ENCODE measurements at places on chromosomes 2 and 18.

- no peak for DNase-seq
Measured at GRCh38 chr2:21358976-21359375, 235.2 kb downstream of the TDRD15 start.

DNA sequence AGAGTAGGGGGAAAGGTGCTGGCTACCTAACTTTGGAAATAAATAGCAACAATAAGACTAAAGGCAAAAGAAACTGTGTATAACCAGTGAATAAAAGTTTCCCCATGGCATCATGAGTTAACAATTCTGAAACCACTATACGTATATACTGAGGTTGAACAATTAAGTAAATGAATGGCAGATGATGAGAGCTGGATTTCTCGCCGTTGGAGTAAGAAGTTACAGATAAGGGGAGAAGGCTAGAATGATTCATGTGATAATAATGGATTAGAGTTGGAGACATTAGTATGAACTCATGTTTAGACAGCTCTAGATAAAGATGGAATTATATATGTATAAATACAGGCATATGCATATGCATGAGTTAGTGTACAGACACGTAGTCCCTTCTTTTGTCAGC is 152.7 kb downstream of the UBR3 start:
- no peak for DNase-seq

DNA sequence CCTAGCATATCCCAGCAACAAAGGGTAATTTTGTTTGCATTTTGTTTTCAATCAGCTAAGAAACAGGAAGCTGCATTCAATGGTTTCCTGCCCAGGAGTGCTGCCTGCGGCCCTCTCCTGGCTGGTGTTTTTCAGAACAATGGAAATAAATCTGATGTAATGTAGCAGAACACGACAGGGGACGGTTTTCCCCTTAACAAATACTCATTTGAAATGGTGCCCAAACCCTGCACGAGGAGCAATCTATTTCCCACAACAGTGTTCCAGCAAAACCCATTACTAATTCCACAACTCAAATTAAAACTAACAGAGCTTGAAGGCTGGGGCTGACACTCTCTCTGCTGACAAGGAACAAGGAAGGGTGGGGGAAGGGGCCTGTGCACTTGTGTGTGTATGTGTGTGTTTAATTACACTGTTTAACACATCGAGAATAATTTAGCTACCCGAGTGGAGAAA is 8.7 kb downstream of the CAPN13 start:
- DNase-seq = no peak

DNA sequence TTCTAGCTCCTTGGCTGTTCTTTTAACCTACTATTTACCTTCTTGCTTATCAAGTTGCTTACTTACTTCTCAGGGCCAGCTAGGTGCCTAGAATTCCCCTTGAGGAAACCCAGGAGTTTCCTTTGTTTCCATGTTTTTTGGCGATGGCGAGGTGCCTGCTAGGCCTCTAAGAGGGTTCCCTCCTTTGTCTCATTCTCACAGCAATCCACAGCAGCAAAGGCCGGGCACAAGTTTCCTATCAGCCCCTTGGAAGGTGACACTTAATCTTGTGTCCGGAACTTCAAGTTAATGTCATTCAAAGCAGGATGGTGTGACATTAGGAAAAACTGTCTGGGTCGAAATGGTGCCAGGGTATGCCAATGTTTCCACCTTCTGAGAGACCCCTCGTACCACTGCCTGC is 101.9 kb upstream of the EPC2 start:
- no peak for DNase-seq

DNA sequence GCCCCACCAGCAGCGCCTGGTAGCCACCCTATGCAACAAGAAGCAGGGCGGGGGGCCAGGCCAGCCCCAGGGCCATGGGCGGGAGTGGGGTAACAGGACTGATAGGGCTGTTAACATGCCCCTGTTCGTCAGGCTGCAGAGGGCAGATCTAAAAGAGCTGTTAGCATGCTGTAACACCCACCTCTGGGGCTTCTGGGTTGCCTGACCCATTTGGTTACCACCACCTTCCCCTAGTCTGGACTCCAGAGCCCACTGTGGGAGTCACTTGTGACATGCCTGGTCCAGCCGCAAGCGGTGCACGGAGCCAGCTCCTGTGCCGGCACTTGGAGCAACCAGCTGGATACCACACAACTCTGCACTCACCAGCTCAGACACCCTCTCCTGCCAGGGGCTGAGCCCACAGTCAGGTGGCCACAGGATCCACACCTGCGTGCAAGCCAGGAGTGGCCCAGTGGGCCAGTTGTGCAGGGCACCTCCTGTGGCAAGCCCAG is 2.1 kb downstream of the METTL8 start:
- DNase-seq = no peak

- no peak for DNase-seq
Measured at GRCh38 chr2:211455216-211455841, 898.9 kb downstream of the CPS1 start.

DNA sequence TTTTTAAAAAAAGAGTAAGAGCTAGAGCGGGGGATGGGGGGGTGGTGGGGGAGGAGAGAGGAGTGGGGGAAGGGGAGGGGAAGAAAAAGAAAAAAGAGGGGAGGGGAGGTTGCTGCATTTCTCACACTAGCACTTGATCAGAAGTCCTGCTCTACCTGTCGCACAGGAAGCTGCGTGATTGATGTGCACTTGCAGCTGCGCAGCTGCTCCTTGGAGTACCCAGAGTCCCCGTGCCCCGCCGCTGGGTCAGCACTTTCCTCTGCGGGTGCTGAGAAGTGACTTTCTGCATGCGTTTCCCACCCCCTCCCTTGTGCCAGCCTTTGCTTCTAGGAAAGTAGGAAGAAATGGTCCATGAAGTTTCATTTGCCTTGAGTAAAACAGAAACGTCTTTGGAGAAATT is 297.3 kb downstream of the ETAA1 start:
- DNase-seq = no peak

DNA sequence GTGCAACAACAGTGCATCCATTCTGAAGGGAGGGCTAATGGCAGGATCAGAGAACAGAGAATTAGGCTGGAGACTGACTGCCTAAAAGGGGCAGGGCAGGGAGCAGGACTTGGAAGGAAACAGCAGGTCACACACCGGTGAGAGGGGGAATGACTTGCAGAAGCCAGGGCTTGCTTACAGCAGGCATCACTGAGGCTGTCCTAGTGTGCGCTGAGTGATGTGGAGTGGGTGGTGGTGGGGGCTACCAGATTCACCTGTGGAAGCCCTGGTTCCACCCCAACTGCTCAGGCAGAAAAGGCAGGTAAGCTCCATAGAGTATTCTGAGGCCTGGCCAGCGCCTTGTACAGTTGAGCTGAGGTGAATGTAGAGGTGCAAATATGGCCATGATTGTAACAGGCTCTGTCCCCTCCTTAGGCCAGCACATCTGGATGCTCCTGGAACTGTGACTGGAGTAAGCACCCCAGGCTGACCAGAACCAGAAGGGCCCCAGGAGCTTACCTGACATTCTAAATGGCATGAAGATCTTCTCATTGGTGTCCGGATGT is 49.4 kb downstream of the SFXN5 start:
- no peak for DNase-seq

- DNase-seq = no peak
Measured at GRCh38 chr2:240572141-240573031, 4.1 kb downstream of the RNPEPL1 start.

DNA sequence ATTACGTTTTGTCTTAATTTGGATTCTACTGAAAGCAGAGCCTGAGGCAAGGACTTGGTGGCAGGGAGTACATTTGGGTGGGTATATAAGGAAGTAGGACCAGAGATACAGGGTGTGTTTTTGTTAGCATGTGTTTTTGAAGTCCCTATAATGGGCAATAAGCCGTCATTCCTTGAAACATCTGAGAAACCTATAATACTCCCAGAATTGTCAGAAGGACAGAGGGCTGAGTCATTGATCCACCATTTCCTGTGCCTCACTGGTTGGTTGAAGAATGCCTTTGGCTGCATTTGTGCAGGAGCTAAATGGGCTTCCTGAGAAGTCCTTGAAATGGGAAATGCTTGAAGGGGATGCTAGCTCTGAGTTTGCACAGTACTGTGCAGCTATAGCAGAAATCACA is 281.8 kb upstream of the ZEB2 start:
- no peak for DNase-seq

DNA sequence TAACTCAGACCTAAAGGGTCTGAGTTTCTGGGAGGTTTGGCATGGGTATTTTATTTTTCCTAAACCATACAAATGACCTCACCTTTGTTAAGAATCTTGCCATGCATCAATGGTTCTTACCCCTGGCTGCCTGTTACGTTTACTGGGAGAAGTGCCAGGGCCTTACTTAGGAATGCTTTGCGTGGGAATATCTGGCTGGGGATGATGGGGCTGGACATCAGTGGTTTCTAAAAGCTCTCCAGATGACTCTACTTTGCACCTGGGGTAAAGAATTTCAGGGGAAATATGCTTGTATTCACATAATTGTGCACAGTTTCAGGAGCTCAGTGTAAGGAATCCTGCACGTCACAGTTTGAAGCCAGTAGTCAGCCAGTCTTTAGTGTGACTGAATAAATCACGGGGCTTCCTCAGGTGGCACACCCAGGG is 18.2 kb upstream of the DAW1 start:
- no peak for DNase-seq

GRCh38 chr2:64988420-64989125 is 626 bp upstream of the SLC1A4 start:
- DNase-seq = peak; percentile 59

GRCh38 chr2:177352441-177353186 is 40.0 kb upstream of the AGPS start:
- no peak for DNase-seq

- DNase-seq = no peak
Measured at GRCh38 chr2:74930811-74931486, 27.5 kb upstream of the POLE4 start.

DNA sequence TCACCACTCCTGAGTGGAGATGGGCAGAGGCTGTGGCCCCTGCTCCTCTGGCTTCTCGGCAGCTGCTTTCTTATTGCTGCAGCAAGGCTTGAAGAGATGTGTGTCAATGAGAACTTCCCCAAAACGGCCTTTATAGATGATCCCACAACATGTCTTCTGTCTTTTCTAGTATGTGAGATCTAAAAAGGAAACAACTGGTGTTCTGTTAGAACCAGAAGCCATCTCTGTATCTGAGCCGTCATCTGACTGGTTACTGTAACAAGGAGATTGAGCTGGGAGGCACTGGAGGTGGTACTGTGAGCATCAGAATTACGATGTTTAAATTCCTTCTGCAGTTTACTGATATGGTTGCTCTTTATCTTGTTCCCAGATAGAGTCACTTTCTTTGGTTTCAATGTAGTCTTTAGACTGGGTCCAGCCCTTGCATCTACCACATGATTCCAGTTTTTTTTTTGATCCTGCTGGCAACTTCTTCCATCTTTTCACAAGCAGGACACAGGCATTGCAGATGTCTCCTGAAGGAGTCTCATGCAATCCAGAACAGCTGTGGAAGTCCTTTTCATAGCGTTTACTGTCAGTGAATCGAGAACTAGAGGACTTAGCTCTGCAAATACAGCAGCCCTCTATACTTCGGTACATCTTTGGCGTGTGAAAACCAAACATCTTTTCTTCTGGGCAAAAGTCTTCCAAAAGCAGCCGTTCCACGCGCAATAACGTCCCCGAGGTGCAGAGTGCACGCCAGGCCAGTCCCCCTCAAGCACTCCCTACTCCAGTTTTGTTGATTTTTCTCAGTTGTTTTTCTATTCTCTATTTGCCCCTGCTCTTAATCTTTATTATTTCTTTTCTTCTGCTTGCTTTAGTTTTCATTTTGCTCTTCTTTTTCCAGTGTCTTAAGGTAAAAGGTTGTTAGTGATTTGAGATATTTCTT is 29.7 kb downstream of the TAF4B start:
- no peak for DNase-seq

GRCh38 chr2:156164091-156164720 is 168.3 kb downstream of the NR4A2 start:
- no peak for DNase-seq

GRCh38 chr2:186303091-186303490 is 183.0 kb upstream of the ZC3H15 start:
- no peak for DNase-seq

GRCh38 chr2:64853894-64854293 is 135.3 kb upstream of the SLC1A4 start:
- DNase-seq = no peak

GRCh38 chr18:27931535-27931934 is 245.4 kb downstream of the CDH2 start:
- DNase-seq = no peak

- DNase-seq = no peak
Measured at GRCh38 chr2:151771599-151772358, 37.5 kb upstream of the NEB start.

DNA sequence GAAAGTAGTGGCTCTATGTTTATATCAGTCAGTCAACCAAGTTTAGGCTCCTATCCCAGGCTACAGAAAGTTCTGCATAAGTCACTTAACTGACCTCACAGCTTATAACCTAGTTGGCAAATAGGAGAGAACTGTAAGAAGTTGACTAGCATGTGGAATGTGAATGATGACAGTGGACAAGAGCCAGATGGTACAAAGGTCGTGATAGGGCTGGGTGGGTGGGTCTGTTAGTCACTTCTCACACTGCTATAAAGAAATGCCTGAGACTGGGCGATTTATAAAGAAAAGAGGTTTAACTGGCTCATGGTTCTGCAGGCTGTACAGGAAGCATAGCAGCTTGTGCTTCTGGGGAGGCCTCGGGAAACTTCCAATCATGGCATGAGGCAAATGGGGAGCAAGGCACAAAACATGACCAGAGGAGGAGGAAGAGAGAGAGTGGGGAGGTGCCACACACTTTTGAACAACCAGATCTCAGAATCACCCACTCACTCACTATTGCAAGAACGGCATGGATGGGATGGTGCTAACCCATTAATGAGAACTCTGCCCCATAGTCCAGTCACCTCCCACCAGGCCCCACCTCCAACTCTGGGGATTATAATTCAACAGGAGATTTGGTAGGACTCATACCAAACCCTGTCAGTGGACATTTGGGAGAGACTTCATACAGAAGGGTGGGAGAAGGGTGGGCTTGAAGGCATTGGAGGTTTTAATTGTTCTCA is 68.8 kb downstream of the LTBP1 start:
- DNase-seq = no peak

DNA sequence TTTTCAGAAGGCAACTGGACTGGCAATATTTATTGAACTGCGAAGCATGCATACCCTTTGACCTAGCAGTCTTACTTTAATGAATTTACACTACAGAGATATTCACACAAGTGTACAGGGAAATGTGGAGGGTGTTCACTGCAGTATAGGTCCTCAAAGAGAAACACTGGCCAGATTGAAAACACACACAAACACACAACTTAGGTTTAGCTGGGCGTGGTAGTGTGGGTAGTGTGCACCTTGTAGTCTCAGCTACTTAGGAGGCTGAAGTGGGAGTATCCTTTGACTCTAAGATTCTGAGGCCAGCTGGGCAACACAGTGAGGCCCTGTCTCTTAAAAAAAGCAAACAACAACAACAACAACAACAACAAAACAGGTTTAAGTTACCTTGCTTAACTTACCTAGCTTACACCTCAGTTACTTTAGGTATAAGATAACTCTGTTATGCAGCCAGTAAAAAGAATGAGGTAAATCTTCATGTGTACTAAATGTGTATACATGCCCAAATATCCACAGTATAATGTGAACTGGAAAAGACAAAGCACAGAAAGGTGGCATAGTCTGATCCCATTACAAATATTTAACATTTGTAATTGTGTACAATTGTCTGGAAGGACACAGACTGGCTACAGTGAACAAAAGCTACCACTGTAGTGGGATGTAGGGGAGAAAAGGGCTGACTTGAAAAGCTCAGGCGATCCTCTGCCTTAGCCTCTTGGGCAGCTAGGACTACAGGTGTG is 105.9 kb upstream of the FZD5 start:
- DNase-seq = no peak

- no peak for DNase-seq
Measured at GRCh38 chr18:47191961-47192360, 15.8 kb upstream of the IER3IP1 start.

All from stimulated activated CD8-positive, alpha-beta memory T cell treated with anti-CD3 and anti-CD28 coated beads, Interleukin-15, amount 100 ng/mL, for 48 hours (primary cell).